ENCODE measurements at places on chromosomes 3 and 15.

DNA sequence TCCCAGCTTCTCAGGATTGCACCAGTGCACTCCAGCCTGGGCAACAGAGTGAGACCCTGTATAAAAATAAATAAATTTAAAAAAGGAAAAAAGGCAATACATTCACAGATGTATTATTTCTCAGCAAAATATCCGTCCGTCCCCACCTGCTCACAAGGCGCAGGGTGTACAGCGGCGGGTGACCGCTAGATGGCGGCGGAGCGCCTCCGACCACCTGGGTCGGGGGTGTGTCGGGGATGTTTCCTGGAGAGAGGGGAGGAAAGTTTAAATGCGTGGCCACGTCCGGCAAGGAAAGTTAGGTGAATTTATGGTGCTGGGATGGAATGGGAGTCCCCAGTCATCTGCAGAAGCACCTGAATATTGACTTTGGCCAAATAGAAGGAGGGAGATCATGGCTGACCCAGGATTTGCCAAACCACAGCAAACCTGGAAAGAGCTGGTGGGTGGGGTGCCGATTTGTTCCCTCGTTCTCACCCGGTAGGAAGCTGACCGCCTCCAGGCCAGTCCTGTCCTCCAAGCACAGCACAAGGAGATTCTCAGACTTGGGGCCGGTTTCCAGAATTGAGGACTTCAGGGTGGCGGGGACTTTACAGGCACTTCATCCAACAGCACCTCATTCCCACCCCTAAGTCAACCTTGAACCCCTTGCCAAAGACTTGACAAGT is 88.3 kb downstream of the TMEM266 start:
- peak; percentile 21 for DNase-seq

DNA sequence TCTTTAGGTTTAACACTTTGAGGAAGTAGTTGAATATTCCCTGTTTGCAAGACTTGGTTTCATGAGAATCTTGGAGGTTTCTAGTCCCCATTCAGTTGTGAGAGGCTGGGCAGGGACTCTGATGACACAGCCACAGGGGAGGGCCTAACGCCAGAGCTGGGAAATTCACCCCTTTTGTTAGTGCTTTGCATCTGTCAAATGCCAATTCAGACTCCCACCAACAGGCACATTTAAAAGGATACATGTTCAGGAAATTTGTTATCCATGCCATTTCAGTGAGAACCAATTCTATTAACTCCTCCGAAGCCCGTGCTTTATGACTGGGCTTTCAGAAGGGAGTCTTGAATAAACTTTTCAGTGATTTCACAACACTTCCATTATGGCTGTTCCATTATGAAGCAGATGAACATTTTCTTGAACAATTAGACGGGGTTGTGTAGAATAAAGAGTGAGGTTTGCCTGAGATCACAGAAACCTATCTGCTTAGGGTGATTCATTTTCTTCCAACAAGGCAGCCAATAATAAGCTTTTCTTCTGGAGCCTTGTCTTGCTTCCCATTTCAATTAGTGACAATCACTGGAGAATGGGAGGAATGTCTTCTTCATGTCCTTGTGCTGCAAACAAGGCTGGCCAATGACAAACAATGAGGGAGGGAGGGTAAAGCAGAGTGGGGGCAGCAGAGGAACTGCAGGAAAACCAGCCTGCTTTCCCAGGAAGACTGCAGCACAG is 90.6 kb downstream of the SOX14 start:
- DNase-seq: no peak

DNA sequence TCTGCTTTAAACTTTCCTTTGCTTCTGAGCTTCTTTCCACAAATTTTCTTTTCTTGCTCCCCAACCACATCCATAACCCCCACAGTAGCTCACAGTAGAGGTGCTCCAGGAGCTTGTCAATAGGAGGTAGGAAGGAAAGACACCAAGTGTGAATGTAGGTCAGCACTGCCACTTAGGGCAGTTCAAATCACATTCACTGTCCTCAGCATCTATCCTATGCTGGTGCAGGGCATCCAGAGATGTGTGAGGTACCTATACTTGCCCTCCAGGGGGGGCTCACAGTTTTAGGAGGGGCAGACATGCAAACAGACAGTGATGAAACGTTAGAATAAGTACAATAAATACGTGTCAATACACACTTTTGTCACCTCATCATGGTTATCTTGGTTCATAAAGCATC is 1.5 kb upstream of the SPSB4 start:
- DNase-seq: no peak

DNA sequence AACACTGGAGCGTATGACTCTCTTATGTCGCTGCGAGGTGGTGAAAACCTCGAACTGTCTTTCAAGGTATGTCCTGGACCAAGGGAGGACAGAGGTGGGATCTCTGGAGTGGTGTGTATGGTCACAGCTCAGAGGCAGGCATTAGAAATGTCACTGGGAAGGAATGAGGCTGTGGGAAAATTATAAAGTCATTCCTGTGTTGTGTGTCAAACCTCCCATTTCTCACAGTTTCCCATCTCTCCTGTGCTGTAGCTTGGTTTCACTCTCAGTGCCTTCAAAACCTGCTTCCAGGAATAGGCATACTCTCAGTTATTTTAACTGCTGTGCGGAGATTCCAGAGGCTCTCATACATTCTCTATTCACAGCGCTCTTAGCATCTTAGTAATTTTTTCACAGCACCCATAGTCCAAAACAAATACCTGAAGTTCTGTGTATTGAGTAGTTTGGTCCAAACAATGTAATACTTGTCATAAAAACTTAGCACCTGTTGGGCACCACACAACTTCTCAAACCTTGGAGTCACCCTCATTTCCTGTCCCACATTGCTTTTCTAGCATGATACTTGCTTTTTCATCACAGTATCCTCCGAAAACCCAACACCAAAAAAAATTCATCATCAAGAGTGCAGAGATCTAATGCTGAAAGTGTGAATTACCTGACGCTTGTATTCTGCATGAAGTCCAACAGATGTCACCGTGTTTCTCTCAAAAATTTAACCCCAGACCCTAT is 36.9 kb downstream of the GALNT15 start:
- no peak for DNase-seq

GRCh38 chr3:78645628-78646310 is 1122.0 kb downstream of the ROBO1 start:
- peak; percentile 25 for DNase-seq

Measured in NCI-H774 (cell line).